ENCODE measurements at places on chromosomes 6 and 20.

- no peak for DNase-seq
Measured at GRCh38 chr6:2855061-2855519, 13.4 kb upstream of the SERPINB1 start.

DNA sequence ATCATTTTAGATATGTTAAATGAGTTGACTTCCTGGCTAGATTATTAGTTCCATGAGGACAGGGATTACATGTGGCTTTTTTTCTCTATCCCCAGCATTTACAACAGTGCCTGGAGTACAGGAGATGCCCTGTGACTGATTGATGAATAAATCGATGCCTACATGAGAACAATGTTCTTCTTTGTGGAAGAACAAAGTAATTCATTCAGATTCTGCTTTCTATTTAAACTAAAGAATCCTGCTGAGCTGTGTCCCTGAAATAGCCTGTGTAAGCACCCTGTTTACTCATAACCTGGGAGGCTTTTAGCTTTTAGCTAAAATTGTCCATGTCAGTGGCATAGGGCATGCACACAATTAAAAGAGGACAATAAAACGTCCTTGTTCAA, 125.1 kb upstream of the BTBD3 start:
- no peak for DNase-seq

- no peak for DNase-seq
Measured at GRCh38 chr20:40536808-40537207, 152.2 kb downstream of the MAFB start.

- peak; percentile 56 for DNase-seq
Measured at GRCh38 chr6:157198425-157199279, 124.7 kb downstream of the TMEM242 start.

- DNase-seq: no peak
Measured at GRCh38 chr6:71258078-71258866, 30.3 kb upstream of the OGFRL1 start.

- no peak for DNase-seq
Measured at GRCh38 chr20:38418509-38419204, 16.5 kb downstream of the SNHG17 start.

- no peak for DNase-seq
Measured at GRCh38 chr6:66940003-66940402, 1233.0 kb upstream of the EYS start.

DNA sequence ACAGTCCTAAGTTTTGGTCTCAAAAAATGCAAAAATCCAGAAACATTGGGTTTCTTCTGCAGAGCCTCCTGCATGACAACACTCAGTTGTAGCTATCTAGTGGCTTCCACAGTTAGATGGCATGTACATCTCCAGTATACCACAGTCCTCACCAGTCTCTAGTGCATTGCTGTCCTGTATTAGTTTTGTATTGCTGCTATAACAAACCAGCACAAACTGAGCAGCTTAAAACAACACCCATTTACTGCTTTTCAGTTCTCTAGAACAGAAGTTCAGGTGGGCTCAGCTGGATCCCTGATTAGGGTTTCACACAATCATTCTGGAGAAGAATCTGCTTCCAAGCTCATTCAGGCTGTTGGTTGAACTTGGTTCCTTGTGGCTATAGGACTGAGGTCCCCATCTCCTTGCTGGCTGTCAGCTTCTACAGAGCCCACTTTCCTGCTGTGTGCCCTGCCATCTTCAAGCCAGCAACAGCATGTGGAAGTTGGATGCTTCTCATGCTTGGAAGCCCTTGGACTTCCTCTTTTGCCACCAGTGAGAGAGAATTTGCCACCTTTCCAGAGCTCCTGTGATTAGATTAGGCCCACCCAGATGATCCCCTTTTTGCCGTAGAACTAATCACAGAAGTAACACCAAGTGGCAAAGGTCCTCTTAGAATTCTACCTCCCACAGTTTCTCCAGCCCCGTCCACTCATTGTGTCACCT, 48.9 kb upstream of the TBC1D7 start:
- DNase-seq: no peak

DNA sequence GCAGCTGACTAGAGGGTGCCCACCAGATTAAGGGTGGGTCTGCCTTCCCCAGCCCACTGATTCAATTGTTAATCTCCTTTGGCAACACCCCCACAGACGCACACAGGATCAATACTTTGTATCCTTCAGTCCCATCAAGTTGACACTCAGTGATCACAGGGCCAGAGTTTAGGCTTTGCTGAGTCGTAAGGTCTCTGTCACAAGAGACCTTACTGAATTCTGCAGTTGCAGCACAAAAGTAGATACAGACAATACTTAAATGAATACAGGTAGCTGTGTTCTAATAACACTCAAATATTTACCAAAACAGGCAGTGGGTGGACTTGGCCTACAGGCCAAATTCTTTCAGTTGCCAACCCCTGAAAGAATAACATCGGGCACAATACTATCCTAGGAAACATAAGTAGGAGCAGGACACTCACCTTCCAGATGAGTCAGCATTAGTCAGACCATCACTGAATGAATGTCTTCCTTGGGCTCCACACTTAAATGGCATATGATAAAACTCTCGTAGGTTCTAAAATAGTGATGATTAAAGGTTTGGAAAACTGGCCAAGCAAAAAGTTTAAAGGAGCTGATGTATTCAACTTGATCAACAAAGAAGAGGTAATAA, 190.0 kb downstream of the UBE3D start:
- no peak for DNase-seq

GRCh38 chr6:48691420-48691819, 580.4 kb upstream of the PTCHD4 start:
- no peak for DNase-seq

GRCh38 chr20:3283222-3283820, 44.3 kb upstream of the SLC4A11 start:
- no peak for DNase-seq

DNA sequence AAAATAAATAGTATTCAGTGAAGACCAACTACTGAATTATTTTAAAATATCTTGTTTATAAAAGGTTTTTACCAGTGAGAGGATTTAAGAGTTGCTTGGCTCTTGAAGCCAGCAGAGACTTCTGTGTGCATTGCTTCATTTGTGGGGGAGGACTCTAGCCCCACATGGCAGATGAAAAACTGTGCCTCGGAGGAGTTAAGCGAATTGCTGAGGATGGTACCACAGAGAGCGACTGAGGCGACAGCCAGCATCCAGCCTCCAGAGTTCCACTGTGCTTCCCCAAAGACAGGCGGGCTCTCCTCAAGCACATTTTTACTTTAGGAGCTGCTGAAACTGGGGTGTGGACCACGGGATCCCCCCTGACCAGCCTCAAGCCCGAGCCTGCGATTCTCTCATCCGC, 80.7 kb downstream of the THBS2 start:
- no peak for DNase-seq

- DNase-seq: no peak
Measured at GRCh38 chr6:30818391-30818841, 65.9 kb upstream of the DDR1 start.

DNA sequence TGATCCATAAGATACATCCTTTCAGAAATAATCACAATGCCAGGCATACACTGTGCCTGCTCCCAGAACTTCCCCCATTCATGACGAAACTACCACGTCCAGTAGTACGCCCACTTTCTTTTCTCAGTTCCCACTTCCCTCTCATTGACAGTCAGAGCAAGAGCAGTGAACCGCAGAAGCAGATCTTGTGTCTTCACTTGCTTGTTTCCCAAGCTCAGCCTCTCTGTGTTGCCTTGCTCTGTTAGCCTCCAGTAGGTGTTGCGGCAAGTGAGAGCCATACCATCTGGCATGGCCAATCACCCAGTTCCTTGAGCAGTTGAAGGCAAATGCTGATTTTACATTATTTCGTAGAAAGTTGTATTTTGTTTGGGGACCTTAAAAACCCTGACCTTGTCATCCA, 11.7 kb downstream of the UST start:
- DNase-seq: no peak

DNA sequence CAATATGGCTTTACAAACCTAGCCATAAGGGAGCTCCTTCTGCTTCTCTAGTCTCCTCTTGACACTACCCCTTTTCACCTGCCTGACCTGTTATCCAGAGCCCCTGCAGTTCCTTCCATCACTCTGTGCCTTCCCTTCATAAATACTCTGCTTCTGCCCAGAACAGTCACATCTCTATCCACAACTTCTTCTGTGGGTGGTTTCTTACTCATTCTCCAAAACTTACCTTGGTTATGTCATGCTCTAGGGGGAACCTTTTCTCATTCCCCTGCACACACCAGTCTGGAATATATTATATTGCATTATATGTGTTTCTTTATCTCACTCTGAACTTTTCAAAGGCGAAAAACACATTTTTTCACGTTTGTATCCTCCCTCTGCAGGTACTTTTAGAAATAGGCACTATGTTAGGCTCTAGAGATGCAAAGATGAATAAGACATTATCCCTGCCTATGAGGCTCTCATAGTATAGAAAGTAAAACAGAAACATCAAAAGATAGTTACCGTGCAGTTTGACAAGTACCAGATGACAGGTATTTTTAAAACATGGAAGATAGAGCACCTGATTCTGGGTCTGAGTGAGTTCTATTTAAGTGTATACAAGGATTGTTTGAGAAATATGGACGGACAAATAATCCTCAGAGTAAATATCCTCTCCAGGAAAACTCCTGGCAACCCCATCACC, 51.5 kb downstream of the AIG1 start:
- DNase-seq: no peak

- no peak for DNase-seq
Measured at GRCh38 chr6:25481267-25481666, 170.7 kb upstream of the SCGN start.

DNA sequence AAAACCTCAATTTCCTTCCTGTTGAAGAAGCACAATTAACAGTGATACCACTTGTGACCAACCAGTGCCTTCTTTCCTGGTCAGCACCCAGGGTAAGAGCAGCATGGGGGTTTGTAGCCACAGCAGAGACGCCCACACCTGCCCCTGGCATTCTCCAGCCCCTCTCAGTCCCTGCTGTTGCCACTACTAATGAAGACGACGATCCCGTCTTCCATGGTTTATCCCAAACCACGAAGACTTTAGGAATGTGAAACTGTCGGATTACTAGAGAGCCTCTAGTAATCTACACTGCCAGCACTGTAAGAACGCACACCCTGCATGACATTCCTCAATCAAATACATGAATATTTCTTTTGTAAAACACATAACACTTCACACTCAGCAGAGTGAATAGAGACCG, 60.0 kb downstream of the GINS1 start:
- DNase-seq: no peak

GRCh38 chr6:90369024-90369519, 72.4 kb upstream of the BACH2 start:
- no peak for DNase-seq

DNA sequence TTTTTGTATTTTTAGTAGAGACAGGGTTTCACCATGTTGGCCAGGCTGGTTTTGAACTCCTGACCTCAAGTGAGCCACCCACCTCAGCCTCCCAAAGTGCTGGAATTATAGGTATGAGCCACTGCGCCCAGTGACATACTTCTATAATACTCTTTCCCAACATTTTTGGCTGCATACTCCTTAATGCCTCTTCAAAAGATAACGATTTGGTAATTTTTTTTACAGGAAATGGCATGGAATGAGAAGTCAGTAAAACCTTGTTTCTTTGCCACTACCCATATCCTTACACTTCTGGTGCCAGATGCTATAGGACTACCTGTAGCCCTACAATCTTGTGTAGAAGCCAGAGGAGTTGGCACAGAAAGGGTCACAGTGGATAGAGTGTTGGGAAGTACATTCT, 41.4 kb upstream of the SGK1 start:
- no peak for DNase-seq

DNA sequence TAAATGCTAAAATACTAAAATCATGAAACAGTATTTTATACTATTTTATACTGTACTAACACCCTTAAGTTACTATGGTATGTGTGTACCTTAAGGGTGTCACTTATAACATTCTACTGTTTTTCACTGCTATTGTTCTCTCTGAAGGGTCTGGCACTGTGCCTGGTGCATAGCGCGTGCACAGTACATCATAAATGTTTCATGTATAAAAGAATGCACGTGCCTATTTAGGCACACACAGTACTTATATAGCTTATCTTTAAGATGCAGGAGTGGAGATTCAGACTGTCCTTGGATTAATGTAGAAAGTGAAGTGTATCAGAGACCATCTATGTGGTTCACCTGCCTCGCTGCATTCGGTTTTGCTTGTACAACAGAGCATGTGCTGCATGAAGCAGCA, 64.0 kb upstream of the SGK1 start:
- no peak for DNase-seq

DNA sequence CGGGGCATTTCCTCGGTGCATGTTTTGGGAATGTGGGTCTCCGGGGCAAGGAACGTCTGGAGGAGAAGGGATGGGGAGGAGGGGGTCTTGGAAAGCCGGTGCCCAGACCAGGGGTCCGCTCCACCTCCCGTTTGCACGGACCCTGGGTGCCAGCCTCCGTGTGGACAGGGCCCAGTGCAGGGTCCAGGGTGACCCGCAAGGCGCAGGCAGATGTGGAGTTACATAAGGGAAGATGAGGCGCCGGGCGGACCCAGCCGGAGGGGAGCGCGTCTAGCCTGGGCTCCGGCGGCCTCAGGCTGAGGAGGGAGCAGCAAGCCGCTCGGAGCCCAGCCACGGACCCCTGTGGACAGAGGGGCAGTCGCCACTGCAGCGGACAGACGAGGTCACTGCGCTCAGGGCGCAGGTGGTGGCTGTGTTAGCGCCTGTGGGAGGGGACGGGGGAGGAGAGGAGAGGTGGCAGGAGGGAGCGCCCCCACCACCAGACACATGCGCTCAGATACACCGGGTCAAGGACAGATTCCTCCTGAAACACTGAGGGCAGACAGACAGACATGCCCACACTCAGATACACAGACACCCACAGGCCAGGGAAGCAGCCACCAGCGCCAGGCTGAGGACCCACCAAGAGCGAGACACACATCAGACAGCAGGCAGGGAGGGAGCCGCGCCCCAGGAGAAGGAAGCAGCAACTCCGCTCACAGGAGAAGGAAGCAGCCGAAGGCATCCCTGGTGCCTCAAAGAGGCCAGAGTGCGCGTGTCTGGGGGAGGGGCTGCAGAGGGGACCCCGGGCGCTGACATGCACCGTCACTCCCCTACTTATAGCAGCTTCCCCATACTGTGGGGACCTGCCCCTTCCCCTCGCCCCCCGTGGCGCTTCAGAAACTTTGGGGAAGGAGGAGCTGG, 839 bp upstream of the HRH3 start:
- no peak for DNase-seq

DNA sequence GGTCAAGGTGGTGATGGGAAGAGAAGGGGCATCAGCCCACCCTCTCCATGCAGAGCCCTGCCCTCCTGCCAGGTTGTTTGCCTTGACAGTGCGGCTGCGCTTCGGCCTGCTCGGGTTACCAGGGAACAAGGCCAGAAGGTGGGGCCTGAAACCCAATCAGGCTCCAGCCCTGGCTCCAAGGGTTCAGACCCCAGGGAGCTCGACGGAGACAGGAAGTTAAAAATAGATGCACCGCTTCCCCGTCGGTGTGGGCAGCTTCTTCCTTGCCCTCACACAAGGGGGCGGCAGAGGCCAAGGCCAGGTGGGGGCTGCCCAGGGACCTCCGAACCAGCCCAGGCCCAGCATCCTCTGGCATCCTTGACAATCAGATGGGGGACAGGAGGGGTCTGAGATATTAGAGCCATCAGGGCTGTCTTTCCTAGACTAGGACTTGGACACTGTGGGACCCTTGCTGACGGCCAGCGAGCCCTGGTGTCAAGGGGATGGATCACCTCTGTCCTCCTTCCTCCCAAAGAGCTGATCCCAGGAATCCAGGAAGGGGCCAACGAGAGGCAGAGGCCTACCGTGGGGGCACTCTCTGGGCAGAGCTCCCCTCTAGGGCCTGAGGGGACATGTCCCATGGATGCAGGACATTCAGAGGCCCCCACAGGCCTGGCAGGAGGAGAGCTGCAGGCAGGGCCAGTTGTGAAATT, 65.2 kb downstream of the RIPOR3 start:
- DNase-seq: peak; percentile 29

All from hematopoietic multipotent progenitor cell treated with erythropoietin and hydrocortisone succinate and interleukin-3 and kit ligand, for 15 days (in vitro differentiated cells).